ENCODE measurements at places on chromosomes 7 and 10. TPM values are rescaled to one million over a fixed set of nuclear protein-coding genes. Genes with fewer than 3 reads are reported as not detected.

The MSS51 gene
- total RNA-seq, result 2.7 TPM

The DENND2A gene
- total RNA-seq, result 17.7 TPM

The MICALL2 gene
- 94.5 TPM for total RNA-seq

The LLCFC1 gene
- not detected for total RNA-seq

The DPP6 gene
- total RNA-seq, result 1.5 TPM

The TRIM24 gene
- total RNA-seq, result 21.2 TPM

The C10orf90 gene
- total RNA-seq, result 1.1 TPM

The ACSM6 gene
- not detected for total RNA-seq

The LRRC18 gene
- total RNA-seq, result not detected

The MYH16 gene
- not detected for total RNA-seq

The FAM25G gene
- total RNA-seq, result not detected

The C7orf57 gene
- total RNA-seq, result not detected

The FAM13C gene
- 18.8 TPM for total RNA-seq

The CRYGN gene
- total RNA-seq, result not detected

The PRKAR1B gene
- 10.1 TPM for total RNA-seq

The LAMB1 gene
- total RNA-seq, result 165 TPM

The HOXA3 gene
- total RNA-seq, result 20.5 TPM

The OR2A1 gene
- total RNA-seq, result not detected

The MINDY3 gene
- 36.4 TPM for total RNA-seq

The ABCC2 gene
- 1.6 TPM for total RNA-seq

The AS3MT gene
- 1.6 TPM for total RNA-seq

The OR6V1 gene
- not detected for total RNA-seq

The SPOCK2 gene
- 12.3 TPM for total RNA-seq

The AGAP5 gene
- total RNA-seq, result 12.8 TPM

The COBL gene
- 56.6 TPM for total RNA-seq

The MSMB gene
- total RNA-seq, result not detected

The OPALIN gene
- total RNA-seq, result not detected

The CYP2C8 gene
- total RNA-seq, result 1.0 TPM

The DOCK1 gene
- 103 TPM for total RNA-seq

The PRKRIP1 gene
- total RNA-seq, result 24.1 TPM

The NPY4R gene
- 18.9 TPM for total RNA-seq

The SPDYE2B gene
- not detected for total RNA-seq

The CPA4 gene
- not detected for total RNA-seq

The SFRP4 gene
- total RNA-seq, result 0.29 TPM

The PTPRE gene
- total RNA-seq, result 33.6 TPM

The SUN1 gene
- total RNA-seq, result 164 TPM

The LRMDA gene
- 14.9 TPM for total RNA-seq

The GPNMB gene
- 21.3 TPM for total RNA-seq

The NDUFB2 gene
- total RNA-seq, result 210 TPM

The CAV1 gene
- 248 TPM for total RNA-seq
